ENCODE measurements at places on chromosomes 1 and 21.

DNA sequence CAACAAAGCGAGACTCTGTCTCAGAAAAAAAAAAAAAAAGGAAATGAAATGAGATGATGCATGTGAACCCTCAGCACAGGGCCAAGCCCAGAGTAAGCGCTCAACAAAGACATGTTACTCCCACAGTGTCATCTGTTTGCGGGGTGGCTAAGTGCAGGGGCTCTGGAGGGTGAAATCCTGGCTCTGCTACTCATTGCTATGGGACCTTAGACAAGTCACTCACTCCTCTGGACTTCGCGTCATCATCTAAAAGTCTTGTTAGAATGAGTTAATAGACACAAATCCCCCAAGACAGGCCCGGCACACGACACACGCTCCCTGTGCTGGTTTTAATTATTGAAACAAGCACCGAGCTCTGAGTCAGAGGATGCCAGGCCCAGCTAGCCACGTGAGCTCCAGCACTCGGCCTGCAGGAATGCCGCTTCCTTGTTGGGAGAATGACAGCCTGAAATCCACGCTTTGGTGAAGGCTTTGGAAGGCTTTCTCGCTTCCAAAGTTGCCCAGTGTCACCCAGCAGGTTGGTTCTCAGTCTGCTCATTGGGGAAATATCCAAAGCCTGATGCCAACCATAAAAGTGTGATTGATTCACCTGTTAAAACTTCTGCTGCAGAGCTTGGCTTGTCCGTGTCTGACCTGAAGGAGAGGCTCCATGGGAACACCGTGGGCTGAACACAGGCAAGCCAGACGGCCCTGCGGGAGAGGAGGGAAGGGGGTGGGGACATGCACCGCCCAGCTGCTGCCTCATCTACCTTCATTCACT lies 36.7 kb upstream of the TARDBP start:
- no peak for DNase-seq

GRCh38 chr1:170520601-170521000 lies 11.4 kb upstream of the GORAB start:
- no peak for DNase-seq

GRCh38 chr1:2276803-2277580 lies 48.9 kb downstream of the SKI start:
- no peak for DNase-seq

- no peak for DNase-seq
These were observed 4.9 kb downstream of the PLCH2 start for GRCh38 chr1:2480986-2481364.

- no peak for DNase-seq
These were observed 10.3 kb downstream of the MIXL1 start for GRCh38 chr1:226233806-226234205.
